ENCODE measurements at places on chromosomes 1 and 21.

DNA sequence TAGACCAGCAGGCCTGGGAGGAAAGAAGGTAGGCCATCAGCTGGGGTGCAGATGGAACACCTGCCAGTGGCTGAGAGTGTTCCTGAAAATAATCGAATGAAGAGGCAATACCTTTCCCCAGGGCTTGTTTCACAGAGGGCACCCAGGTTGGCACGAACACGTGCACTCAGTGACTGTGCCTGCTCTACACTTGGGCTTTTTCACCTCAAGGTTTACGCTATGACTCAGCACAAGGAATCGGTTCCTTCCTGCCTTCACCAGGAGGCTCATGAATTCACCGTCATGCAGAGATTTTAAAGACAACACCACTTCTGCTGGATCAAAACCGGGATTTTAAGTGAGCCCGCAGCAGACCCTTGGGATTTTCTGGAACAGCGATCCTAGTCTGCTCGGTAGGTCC is 118.5 kb upstream of the ADAR start:
- H3K27me3 ChIP-seq = peaks cover 23% of the 10 kb centered on the region
- no peaks in the 10 kb centered on the region for H3K4me1 ChIP-seq
- H3K4me3 ChIP-seq = no peak overlapping the region
- H3K36me3 ChIP-seq = peaks cover 5% of the 10 kb centered on the region
- H3K27ac ChIP-seq = no peak overlapping the region

GRCh38 chr1:68811806-68812205 is 314.9 kb upstream of the DEPDC1 start:
- H3K27ac ChIP-seq = no peak overlapping the region
- H3K4me1 ChIP-seq = no peaks in the 10 kb centered on the region
- no peak overlapping the region for H3K4me3 ChIP-seq
- H3K27me3 ChIP-seq = no peaks in the 10 kb centered on the region

GRCh38 chr1:170114906-170115305 is 30.9 kb upstream of the NTMT2 start:
- H3K27ac ChIP-seq = no peak overlapping the region
- H3K27me3 ChIP-seq = peaks cover 83% of the 10 kb centered on the region
- H3K4me3 ChIP-seq = no peak overlapping the region
- DNase-seq = no peak

DNA sequence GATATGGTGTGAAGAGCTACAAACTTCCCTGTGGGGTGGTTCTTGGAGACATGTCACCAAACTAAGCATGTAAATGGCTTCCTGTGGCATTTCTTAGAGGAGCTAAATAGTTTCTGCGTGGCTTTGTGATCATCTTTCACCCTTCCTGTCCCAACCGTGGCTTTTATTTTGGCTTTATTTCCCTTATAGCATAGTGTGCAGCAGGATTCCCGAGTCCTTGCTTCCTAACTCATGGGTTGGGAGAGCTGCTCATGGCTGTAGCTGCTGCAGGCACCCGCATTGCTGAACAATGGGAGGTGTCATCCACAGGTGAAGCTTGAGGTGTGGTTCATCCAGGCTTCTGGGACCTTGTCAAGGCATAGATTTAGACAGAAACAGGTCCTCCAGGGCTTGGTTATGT is 192.0 kb downstream of the SDCCAG8 start:
- no peak overlapping the region for H3K27ac ChIP-seq
- no peak for DNase-seq
- H3K36me3 ChIP-seq = peaks cover 2% of the 10 kb centered on the region
- no peaks in the 10 kb centered on the region for H3K27me3 ChIP-seq
